Stimulated activated naive CD4-positive, alpha-beta T cell (primary cell): ENCODE measurements at places on chromosomes 3 and 15.

GRCh38 chr15:74844319-74845207, 1.6 kb upstream of the ULK3 start:
- no peak for DNase-seq

DNA sequence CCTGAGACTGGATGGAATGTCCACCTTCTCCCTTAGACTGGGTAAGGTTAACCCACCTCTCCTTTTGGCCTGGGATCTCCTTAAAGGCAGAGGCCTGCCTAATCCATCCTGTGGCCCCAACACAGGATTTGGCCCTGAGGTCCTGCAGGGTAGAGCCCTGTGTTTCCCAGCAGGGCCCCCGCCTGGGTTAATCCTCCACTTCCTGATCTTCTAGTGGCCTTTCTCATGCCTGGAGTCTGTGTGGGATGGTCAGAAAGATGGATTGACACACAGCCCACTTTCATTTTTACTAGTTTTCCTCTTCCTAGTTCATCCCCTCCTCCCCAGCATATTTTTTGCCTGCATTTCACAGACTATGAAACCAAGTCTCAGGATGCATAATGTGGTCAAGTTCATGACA, 48.9 kb upstream of the SLC6A6 start:
- no peak for DNase-seq

GRCh38 chr3:9036404-9037131, 73.3 kb upstream of the RAD18 start:
- DNase-seq: no peak

DNA sequence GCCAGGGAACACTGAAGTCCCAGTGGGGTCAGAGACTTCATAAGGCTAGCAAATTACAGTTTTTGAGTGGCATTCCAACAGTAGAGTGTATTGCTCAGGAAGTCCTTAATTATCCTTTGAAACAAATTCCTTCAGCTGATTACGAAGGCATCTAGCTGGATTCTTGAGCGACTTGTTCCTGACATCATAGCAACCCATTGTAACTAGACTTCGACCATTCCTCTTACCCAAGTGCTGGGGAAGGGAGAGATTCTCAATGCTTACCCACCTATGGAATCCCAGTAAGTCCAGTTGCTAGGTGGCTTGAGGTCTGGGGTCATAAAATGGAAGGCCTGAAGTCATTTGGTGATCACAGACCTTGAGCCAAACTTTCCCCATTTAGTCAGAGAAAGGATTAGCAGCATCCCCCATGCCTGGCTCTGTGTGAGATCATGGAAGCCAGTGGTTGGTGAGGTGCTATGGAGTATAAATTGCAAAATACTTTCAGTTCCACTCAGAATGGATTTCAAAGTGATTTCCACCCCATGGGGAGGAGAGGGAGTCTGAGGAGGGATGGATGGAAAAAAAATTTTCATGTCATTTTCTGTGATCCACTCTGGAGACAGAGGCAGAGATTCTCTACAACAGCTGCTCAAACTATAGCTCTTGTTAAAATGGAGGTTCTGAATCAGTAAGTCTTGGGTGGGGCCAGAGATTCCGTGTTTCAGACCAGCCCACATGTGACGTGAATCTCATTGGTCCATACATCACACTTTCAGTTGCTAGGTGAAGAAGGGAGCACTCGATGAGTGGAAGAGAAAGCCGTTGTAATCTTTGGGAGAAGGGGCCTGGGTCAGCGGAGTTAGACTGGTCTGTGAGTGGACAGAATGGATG, 45.7 kb downstream of the CD86 start:
- DNase-seq: no peak

DNA sequence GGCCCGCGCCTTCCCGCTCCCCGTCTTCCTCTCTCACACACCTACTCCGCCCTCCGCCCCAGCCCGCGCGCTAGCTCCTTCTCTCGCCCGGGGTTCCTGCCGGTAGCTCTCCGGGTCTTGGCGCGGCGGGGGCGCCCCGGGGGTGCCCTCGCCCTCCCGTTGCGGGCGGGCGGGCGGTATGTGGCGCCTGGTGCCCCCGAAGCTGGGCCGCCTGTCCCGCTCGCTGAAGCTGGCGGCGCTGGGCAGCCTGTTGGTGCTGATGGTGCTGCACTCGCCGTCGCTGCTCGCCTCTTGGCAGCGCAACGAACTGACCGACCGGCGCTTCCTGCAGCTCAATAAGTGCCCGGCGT, 507 bp downstream of the DIPK2A start:
- DNase-seq: no peak

- no peak for DNase-seq
Measured at GRCh38 chr15:92527197-92527596, 128.4 kb downstream of the FAM174B start.

GRCh38 chr3:11221818-11222415, 50.3 kb upstream of the ATG7 start:
- DNase-seq: no peak

GRCh38 chr3:177615015-177615414, 417.7 kb upstream of the TBL1XR1 start:
- DNase-seq: no peak

DNA sequence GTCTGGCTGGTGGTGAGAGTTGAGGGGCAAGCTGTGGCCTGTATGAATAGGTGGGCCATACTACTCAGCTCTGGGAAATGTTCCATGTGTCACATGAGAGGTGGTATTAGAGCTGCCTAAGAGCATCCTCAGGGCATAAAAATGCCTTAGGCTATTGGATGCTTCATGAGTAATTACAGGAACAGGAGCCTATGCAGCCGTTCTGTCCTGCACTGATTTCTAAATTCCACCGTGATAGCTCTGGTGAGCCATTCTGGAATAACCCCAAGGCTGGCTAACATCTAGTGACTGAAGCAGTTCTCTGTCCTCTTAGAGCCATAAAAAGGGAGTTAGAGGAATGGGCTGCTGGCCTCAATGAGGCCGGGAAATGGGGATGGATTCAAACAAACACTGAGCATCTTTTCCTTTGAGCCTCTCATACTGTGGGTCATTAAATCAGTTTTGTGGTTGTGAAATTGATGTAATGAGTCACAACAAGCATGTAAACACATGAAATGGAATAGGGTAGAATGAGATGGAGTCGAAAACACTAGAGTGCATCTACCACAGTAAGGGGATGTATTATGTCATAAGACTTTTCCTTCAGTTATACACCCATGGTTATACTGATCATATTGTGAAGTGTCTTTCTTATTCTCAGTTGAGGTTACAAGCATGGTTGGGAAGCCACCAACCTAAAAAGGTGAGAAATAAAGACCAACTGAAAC, 41.0 kb downstream of the DGKG start:
- no peak for DNase-seq

DNA sequence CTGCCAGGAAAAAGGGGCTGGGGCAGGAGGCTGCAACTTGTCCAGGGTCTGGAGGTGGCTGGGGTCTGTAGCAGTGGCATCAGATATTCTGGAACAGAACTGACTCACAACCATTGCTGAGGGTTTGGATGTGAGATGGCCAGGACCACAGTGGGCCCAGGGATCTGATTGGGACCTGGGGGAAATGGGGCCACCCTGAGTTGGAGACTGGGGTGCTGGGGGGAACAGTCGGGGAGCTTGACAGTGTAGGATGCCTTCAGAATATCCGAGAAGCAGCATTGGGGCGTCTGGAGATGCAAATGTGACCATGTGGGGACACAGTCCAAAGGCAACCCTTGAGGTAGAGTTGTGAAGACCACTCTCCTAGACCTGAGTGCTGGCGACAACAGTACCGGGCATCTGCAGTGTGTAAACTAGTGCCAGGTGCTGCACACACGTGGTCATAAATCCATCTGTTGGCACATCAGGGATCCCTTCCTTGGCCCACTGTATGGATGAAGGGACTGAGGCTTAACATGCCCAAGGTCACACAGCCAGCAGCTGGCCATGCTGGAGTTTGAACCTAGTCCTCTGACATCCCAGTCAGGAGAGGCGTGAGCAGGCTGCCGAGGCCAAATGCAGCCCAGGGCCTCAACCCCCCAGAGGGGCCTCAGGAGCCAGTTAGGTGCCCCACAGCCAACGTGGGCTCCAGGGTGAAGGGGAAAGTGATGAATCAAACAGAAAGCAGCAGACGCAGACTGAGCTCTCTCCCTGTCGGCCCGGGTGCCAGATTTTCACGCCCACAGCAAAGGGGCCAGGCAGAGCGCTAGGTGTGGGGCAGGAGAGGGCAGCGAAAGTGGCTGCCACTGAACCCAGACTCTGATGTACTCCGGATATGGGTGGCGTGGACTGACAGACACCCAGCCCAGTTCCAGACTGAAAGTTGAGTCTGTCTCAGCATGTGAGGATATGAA, 18.8 kb downstream of the HEMK1 start:
- no peak for DNase-seq

GRCh38 chr3:173429076-173429475, 31.5 kb downstream of the NLGN1 start:
- DNase-seq: no peak

- no peak for DNase-seq
Measured at GRCh38 chr15:57537072-57537471, 54.6 kb upstream of the MYZAP start.

DNA sequence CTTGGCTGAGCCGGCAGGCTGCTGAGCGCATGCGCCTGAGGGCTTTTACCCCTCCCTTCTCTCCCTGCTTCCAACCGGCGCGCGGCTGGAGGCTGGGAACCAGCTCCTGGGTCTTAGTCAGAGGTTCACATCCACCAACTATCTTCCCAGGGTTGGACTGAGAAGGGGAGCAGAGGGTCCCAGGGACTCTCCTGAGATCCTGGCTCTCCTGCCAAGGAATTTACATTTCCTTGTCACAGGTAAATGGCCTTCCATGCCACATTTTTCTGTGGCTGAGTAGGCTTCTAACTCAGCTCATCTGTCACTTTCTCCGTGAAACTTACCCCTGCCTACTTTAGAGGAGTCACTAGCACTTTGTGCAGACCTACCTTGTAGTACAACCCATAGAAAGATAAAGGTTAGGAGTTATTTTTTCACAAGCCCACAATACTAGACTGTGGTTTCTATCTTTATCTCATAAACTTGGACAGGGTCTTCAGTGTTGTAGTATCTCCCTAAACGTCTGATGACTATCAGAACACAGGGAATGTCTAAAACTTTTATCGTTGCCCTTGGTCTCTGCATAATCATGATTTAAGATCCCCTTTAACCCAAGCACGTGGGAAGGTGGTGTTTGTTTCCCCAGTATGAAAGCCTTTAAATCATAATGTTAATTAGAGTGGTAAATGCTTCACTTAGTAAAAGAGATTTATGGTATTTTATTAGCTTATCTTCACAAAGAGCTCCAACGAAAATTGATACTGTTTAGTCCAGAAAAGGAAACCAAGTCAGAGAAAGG, 638 bp upstream of the TBC1D5 start:
- no peak for DNase-seq

DNA sequence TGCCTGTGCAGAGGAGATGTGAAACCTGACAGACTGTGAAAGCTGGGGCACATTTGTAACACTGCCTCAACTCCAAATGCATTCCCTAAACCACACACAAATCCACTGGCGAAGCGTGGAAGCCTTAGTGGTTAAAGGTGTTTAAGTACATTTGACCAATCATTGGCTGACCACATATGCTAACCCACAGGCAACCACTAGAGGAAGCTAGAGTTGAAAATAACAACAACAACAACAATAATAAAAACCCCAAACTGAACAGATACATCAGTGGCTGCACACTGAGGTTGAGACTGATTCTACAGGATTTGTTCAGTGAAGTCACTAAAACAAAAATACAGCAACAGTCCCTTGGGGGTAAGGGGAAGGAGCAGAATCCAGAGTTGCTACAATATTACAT, 129.7 kb downstream of the TJP1 start:
- no peak for DNase-seq
